H4 (cell line): ENCODE measurements at places on chromosomes 4 and X.

- DNase-seq, result no peak
Measured at GRCh38 chr4:5366421-5366820, 315.1 kb downstream of the STK32B start.

DNA sequence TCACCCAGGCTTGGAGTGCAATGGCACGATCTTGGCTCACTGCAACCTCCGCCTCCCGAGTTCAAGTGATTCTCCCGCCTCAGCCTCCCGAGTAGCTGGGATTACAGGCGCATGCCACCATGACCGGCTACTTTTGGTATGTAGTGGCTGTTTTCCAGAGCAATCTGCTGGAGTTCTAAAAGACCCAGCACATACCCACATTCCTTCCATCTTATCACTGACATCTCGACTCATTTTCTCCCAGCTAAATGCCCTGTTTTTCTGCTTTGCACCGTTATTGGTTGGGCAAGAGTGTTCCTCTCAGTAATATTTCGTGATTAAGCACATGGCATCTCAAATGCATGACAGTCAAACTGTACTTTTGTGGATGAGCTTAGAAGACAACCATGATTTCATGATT lies 53.7 kb downstream of the PRKX start:
- DNase-seq, result no peak

DNA sequence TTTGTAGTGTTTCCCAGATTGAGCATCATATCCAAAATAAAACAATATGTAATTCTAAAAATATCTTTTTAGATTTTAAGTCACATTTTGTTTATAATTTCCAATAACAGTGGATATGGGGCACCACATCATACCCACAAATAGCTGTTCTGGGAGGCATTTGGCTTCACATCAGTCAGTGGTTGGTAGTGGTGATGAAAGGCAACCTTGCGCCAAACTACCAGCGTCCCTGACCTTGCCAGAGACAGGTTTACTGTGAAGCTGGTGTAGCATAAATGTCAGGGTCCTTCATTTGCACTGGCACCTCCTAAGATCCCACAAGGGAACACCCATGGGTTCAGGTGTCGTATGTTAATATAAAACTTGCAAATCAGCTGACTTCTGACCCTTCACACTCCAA lies 222.2 kb downstream of the DCTD start:
- no peak for DNase-seq

- DNase-seq, result no peak
Measured at GRCh38 chr4:27619435-27619834, 758.8 kb downstream of the STIM2 start.
